ENCODE measurements at places on chromosomes 11 and 22. TPM values are rescaled to one million over a fixed set of nuclear protein-coding genes. Genes with fewer than 3 reads are reported as not detected.

Gene APOBEC3F
- total RNA-seq: 0.52 TPM

Gene GLYATL1
- not detected for total RNA-seq

Gene CATSPER1
- total RNA-seq: not detected

Gene MISFA
- not detected for total RNA-seq

Gene SMTNL1
- not detected for total RNA-seq

Gene TRPM5
- total RNA-seq: 2.6 TPM

Gene ZNHIT2
- 33.9 TPM for total RNA-seq

GRCh38 chr11:111162305-111162704 lies 83.2 kb upstream of the POU2AF2 start:
- no peak overlapping the region for H3K4me3 ChIP-seq
- H3K36me3 ChIP-seq: no peaks in the 10 kb centered on the region
- DNase-seq: no peak
- H3K27me3 ChIP-seq: no peaks in the 10 kb centered on the region
- no peaks in the 10 kb centered on the region for H3K4me1 ChIP-seq
- H3K27ac ChIP-seq: no peak overlapping the region

- H3K27ac ChIP-seq: no peak overlapping the region
- no peak overlapping the region for H3K4me3 ChIP-seq
- H3K4me1 ChIP-seq: peaks cover 29% of the 10 kb centered on the region
- H3K27me3 ChIP-seq: no peaks in the 10 kb centered on the region
Observed at GRCh38 chr11:120398132-120398531, 61.9 kb downstream of the ARHGEF12 start.

- H3K36me3 ChIP-seq: no peaks in the 10 kb centered on the region
- H3K4me3 ChIP-seq: no peak overlapping the region
- no peaks in the 10 kb centered on the region for H3K27me3 ChIP-seq
- no peak for DNase-seq
Observed at GRCh38 chr11:119472186-119472855, 49.3 kb upstream of the THY1 start.

GRCh38 chr11:16935518-16936302 lies 78.5 kb downstream of the PLEKHA7 start:
- DNase-seq: peak; percentile 42
- no peaks in the 10 kb centered on the region for H3K27me3 ChIP-seq
- H3K27ac ChIP-seq: no peak overlapping the region
- H3K36me3 ChIP-seq: no peaks in the 10 kb centered on the region
- H3K4me3 ChIP-seq: no peak overlapping the region
- peaks cover 57% of the 10 kb centered on the region for H3K4me1 ChIP-seq

DNA sequence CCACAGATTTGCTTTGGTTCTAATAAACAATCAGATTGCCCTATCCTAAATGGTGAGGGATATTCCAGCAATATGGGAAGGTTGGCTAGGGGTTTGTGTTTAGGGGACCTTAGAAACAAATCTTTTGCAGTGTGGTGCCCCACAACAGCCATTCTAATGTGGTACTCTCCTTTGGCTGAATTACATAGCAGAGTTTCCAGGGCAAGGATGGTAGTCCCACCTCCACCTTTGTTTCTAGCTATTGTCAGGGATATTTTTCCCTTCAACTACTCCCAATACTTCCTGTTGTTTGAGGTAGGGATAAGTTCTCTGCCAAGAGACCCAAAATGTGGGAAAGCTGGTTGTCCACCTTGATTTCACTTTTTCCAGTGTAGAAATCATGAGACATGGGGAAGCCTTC lies 494.7 kb upstream of the CHORDC1 start:
- H3K4me3 ChIP-seq: no peak overlapping the region
- no peaks in the 10 kb centered on the region for H3K36me3 ChIP-seq
- H3K27me3 ChIP-seq: no peaks in the 10 kb centered on the region

- no peaks in the 10 kb centered on the region for H3K4me1 ChIP-seq
- no peak overlapping the region for H3K27ac ChIP-seq
- no peak for DNase-seq
- H3K27me3 ChIP-seq: no peaks in the 10 kb centered on the region
Observed at GRCh38 chr22:27122574-27122973, 465.2 kb downstream of the MIAT start.

DNA sequence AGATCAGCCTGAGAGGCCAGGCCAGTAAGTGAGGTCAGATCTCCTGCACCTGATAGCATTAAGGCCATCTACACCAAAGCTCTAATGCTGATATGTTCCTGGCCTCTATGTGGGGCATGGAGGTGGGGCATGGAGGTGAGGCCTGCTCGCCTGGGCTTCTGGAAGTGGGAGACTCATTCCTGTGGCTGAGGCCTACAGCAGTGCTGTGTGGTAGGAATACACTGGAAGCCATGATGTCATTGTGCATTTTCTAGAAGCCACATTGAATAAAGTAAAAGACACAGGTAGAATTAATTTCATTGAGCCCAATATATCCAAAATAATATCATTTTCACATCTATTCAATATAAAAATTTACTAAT lies 2.7 kb downstream of the PNPLA3 start:
- no peak overlapping the region for H3K4me3 ChIP-seq
- H3K27me3 ChIP-seq: peaks cover 4% of the 10 kb centered on the region
- H3K4me1 ChIP-seq: peaks cover 9% of the 10 kb centered on the region
- DNase-seq: no peak

DNA sequence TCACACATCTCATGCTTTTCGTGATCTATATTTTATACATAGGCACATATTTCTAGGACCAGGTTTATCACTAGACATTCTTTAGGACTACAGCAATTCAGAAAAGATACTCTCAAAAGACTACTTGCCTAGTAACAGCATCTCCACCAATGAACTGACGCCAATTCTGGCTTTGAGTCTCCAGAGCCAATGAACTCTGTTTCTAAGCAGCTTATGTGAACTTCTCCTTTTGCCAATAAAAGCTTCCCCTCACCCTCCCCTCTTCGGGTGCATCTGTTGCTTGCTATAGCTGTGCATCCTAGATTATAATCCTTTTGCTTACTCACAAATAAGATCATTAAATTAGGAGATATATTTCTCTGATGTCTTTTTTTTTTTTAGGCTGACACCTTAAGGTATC lies 11.4 kb upstream of the ANKK1 start:
- H3K27ac ChIP-seq: no peak overlapping the region
- H3K27me3 ChIP-seq: no peaks in the 10 kb centered on the region
- no peak for DNase-seq

Data from body of pancreas (tissue), 4 donors.